ENCODE measurements at places on chromosomes 16 and 17. TPM values are rescaled to one million over a fixed set of nuclear protein-coding genes. Genes with fewer than 3 reads are reported as not detected.

SP6 gene
- total RNA-seq, result 0.13 TPM

FNDC8 gene
- total RNA-seq, result not detected

NXPH3 gene
- not detected for total RNA-seq

COPZ2 gene
- total RNA-seq, result 5.9 TPM

KRTAP17-1 gene
- total RNA-seq, result not detected

MT1E gene
- total RNA-seq, result 21.7 TPM

KCNG4 gene
- not detected for total RNA-seq

CCDC200 gene
- total RNA-seq, result not detected

CDH3 gene
- total RNA-seq, result 0.25 TPM

RCVRN gene
- total RNA-seq, result not detected

FOXO3B gene
- 3.6 TPM for total RNA-seq

PYCARD gene
- 96.9 TPM for total RNA-seq

MRPL27 gene
- total RNA-seq, result 54.6 TPM

MMP28 gene
- total RNA-seq, result not detected

BAHCC1 gene
- total RNA-seq, result not detected

EME1 gene
- total RNA-seq, result 13.0 TPM

DOC2B gene
- not detected for total RNA-seq

NPIPB6 gene
- 2.9 TPM for total RNA-seq

RSPRY1 gene
- total RNA-seq, result 30.2 TPM

TP53TG3F gene
- total RNA-seq, result not detected

CDRT15 gene
- total RNA-seq, result not detected

RGS11 gene
- not detected for total RNA-seq

CNTNAP4 gene
- total RNA-seq, result not detected

FGF11 gene
- total RNA-seq, result 21.6 TPM

ABCC11 gene
- not detected for total RNA-seq

CCL4L2 gene
- total RNA-seq, result not detected

FOXK2 gene
- 51.6 TPM for total RNA-seq

LDAF1 gene
- total RNA-seq, result 14.3 TPM

SNAI3 gene
- total RNA-seq, result 24.8 TPM

DYNC1LI2 gene
- 56.5 TPM for total RNA-seq

TMEM238L gene
- not detected for total RNA-seq

TTLL6 gene
- total RNA-seq, result not detected
